NCI-H1436 treated with DMSO at 0.1 percent for 48 hours (cell line): ENCODE measurements at places on chromosomes 3 and 15.

DNA sequence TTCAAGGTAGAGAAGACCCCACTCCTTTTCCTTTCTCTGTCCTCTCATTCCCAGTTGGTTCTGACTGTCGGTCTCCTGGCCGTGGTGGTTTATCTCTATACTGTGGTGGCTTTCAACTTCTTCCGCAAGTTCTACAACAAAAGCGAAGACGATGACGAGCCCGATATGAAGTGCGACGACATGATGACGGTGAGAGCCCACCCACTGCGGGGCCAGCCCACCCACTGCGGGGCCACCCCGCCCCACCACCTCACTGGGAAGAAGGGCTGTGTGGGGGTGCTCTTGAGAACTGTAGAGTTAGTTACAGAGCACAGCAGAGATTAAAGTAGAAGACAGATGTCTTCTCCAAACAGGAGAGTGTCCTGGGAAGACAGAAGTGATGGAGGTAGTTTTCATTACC, 110.6 kb upstream of the CHRM5 start:
- no peak for DNase-seq

DNA sequence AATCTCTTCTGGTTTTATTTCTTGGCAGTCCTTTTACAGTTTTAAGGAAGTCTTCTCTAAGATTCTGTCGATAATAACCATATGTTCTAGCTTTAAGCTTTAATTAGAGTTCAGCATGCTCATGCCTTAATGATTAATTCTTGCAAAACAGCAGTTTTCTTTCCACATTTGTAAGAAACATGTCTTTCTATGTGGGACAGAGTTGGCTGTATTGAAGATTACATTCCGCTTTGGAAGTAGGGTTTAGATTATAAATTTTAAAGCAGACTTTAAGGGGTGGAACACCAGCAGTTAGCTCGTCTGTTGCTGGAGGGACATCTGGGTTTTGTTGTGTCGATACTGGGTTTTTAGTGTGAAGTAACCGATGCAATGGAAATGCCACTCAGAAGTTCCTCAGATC, 35.3 kb downstream of the SQOR start:
- no peak for DNase-seq

- no peak for DNase-seq
These were observed 74.4 kb downstream of the CD200 start for GRCh38 chr3:112407214-112407887.

DNA sequence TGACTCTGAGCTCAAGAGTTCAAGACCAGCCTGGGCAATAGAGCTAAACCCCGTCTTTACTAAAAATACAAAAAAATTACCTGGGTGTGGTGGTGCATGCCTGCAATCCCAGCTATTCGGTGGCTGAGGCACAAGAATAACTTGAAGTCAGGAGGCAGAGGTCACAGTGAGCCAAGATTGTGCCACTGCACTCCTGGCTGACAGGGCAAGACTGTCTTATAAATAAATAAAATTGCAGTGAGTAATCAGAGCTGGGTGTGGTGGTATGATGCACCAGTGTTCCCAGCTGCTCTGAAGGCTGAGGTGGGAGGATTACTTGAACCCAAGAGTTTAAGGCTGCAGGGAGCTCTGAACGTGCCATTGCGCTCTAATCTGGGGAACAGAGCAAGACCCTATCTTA, 55.9 kb upstream of the GCNT3 start:
- DNase-seq = no peak

GRCh38 chr3:78115983-78116382, 1076.1 kb downstream of the ROBO2 start:
- DNase-seq = no peak

DNA sequence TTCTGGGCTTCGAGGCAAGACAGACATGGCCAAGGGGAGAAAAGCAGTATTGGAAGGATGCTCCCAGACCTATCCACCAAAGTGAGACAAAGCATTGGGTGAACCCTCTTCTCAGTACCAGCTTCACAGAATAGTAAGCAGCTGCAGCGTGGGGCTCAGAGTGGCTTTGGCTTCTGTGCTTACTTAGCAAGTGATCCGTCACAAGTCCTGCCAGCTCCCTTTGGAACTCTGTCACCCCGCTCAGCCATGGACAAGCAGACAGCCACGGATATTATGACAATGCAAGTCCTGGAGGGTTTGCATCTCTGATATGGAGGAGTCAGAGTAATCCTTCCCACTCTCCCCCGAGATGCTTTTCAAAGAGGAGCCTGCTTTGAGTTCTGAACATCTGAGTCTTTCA, 90.8 kb downstream of the SLCO3A1 start:
- DNase-seq = no peak

- no peak for DNase-seq
These were observed 67.1 kb downstream of the APBA2 start for GRCh38 chr15:28952666-28953491.

DNA sequence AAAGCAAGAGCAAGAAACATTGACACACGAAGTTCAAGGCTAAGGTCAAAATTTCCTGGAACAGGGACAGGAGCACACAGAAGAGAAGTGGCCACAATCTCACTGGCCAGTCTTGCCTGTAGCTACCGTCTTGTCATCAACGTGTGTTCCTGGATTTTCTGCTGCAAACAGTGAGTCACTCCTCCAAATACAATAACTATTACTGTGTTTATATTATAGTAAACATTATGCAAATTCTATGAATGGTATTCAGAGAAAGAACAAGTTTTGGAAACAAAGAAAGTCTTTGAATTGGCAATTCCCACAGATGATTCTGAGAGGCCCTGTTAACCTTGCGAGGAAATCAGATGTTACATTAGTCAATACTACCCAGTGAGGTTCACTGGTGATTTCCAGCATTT, 220.5 kb downstream of the FAM43A start:
- DNase-seq = no peak

DNA sequence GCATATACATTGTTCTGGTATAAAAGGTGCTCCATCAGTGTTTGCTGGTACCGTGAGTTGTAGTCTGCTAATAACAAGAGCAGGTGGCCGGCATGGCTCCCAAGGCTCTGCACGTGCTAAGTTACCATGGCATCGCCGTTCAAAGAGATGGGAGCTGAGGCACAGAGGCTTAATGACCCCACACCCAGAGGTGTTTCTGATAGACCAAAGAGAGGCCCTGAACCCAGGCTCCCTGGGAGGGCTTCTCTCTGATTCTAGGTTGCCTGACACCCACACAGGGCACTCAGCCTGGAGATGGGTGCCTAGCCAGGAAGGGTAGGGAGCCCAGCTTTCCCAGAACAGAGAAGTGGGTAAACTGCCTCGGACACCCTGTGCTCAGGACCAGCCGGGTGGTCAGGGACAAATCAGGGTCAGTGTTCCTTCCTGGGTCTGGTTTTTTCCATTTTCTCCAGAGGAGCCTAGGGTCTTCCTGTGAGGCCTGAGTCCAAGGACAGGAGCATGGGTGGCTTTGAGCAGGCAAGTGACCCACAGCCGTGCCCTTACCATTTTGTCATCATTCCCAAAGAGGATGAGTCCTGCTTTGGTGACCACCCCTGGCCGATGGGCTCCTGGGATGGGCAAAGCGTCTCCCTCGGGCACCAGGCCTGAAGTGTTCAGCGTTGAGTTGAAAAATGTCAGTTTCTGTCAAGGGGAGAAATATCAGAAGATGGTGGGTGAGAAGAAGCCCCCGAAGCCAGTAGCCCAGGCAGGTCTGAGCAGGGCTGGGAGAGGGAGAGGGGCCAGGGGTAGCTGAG, 27.3 kb downstream of the ALDH1L1 start:
- no peak for DNase-seq

DNA sequence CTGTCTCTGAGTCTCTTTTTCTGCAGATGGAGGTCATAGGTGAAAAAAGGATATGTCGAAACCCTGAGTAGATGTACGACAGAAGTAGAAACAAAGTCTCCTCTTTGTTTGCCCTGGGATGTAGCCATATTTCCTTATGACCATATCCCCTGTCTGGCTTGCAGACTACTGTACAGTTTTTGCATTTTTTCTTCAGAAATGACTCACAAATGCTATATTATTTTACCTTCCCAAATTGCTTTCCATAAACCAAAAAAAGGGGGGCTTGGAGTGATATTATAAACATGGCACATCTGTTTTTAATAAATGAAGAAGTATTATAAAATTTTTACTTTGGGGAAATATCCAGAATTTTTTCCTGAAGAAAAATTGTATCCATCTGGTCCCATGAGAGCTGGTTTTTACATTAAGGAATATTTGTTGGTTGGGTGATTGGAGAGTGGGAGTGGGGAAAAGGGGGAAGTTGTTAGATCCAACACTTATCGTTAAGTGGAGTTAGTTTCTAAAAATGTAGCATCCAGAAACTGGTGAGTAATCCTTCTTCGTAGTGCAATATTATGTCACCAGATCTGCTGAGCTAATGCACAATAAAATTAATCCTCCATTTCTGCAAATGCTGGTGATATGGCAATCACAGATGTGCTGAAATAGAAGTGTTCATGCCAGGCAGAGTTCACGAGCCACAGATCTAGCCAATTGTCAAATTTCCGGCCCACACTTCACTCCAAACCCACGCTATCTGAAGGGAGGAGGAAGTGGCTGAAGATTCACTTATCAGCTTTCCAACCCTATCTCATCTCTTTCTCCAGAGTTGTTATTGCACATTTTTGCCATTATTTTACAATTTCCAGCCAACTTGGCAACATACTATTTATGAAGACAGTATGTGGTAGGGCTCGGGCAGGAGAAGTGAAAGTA, 313.6 kb upstream of the ATP11B start:
- no peak for DNase-seq
